ENCODE measurements at places on chromosomes 6 and 20.

DNA sequence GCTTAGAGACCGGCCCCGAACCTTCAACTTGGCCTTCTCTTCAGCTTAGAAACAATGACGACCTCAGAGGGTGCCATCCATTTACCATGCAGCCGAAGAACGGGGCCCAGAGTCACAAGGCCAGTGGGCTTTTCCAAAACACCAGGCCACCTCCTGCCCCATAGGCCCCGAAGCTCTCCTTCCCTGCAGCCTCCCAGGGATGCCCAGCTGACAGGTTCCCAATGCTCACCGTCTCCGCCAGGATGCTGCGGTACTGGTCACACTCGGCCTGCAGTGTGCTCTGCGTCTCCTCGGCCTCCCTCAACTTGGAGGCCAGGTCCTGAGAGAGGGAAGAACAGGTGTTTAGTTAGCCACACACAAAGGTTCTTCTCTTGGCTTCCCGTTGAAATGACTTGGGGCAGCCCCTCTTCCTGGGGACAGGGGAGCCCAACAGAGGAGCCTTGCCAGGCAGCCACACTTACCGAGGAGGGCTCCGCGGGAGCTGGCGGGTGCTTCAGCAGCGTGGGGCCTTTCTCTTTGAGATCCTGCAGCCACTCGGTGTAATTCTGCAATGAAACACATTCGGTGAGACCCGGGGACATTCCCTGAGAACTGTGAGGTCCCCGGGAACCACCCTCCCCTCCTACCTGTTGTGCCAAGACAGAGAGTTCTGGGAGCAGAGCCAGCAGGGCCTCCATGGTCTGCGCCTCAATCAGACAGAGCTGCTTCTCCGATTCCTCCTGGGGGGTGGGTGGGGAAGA, 51.5 kb downstream of the DSTN start:
- no peak for DNase-seq

DNA sequence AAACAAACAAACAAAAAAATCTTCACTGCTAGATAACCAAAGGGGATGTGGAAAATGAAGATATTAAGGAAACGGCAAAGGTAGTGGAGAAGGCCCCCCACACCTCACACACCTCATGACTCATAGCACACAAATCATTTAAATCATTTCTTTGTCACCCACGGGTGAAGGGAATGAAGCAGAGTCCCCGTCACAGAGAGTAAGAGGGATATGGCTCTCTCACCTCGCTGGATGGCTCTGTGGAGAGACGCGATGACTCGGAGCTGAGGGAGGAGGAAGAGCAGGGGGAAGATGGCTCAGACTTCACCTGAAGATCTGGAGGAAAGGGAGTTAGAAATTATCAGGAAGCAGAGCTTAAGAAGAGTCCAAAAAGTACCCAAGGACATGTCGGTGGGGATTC, 1.2 kb downstream of the ATF6B start:
- no peak for DNase-seq

DNA sequence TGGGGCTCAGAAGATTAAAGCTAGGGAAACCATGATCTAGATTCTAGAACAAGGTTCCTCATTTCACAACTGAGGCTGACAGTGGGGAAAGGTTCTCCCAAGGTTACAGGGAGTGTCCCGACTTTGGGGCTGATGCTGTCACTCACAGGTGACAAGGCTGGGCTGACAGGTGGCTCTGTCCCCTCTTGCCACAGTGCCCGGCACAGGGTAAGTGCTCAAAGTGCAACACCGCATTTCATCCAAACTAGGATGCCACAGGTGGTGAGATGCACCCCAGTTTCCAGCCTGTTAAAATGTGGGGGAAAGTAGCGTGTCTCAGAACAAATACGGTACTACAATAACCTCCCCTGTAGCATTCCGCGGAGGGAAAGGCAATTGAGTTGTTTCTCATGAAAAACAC, 7.8 kb downstream of the ZBP1 start:
- DNase-seq: no peak

DNA sequence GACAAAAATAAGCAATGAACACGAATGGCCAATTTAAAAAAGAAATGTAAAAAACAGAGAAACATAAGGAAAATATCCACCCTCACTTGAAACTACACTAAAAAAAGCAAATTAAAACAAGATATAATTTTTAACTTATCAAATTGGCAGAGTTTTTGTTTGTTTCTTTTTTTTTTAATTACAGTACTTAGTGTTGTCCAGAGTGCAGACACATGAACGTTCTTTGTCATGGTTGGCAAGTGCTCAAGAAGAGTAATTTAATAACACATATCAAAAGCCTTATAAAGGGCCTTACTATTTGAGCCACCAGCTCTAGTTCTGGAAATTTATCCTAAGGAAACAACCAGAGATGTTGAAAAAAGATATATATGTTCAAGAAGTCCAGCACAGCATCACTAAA, 142.3 kb downstream of the ATXN1 start:
- no peak for DNase-seq

- DNase-seq: no peak
Measured at GRCh38 chr6:100430962-100431361, 33.8 kb downstream of the SIM1 start.

- no peak for DNase-seq
Measured at GRCh38 chr6:56050530-56051201, 175.3 kb upstream of the BMP5 start.

GRCh38 chr6:165662749-165663376, at the start of gene PDE10A:
Gene PDE10A, minus strand, starts transcription at chr6:165663241. Its CDS starts 430 bp downstream, at chr6:165662811.
- DNase-seq: no peak

GRCh38 chr20:46683011-46683667, 6.1 kb downstream of the TP53RK start:
- no peak for DNase-seq

DNA sequence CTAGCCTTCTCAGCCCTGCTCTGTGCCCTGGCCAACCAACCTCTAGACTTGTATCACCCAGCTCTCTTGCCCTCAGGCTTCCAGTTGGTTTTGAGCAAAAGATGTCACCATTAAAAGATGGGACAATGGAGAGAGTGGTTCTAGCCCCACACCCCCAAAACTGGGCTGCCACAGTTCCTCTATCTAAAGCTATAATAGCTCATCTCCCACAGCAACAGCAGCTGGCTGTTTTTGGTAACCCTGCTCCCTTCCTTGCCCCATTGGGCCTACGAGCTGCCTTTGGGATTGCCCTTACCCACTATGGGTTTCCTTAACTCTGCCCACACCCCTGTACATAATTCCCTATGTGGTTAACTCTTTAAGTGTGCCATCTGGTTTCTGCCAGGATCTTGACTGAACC, 7.6 kb upstream of the SRSF3 start:
- no peak for DNase-seq

- DNase-seq: no peak
Measured at GRCh38 chr6:107083047-107083768, 32.1 kb downstream of the BEND3 start.

GRCh38 chr6:169862892-169863525, 111.6 kb downstream of the ERMARD start:
- no peak for DNase-seq

DNA sequence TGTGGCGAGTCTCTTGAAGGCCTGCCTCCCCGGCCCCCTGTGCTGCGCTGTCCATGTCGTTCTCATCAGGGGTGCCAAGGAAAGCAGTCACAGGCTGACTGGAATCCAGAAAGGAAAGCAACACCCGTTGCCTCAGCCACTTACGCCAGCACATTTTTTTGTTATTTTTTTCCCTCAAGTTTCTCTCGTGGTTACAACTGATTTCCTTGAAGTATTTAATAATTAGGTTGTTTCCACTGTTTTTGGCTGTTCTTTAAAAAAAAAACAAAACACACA, 17.9 kb upstream of the SLC22A1 start:
- no peak for DNase-seq

- no peak for DNase-seq
Measured at GRCh38 chr6:118467181-118467580, 80.9 kb upstream of the PLN start.

- no peak for DNase-seq
Measured at GRCh38 chr6:140671926-140672325, 1297.5 kb upstream of the CITED2 start.

DNA sequence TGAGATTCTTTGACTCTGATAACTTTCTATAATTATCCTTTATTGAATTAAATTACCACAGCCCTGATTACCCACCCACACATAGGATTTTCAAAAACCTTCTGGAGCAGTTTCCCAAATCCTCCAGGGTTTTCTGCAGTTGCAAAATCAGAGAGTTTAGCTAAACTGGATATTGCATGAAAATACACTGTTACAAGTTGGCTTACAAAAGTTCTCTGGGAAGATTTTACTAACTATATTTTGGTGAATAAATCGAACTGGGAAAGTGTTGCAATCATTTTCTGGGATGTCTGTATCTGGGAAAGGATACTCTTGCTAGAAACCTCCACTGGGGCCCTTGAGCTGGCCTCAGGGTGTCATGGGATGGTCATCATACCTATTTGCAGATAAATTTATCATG, 97.6 kb upstream of the STMND1 start:
- no peak for DNase-seq

GRCh38 chr6:97214671-97215070, 68.3 kb downstream of the MMS22L start:
- DNase-seq: no peak

- DNase-seq: no peak
Measured at GRCh38 chr20:58634059-58634458, 17.0 kb upstream of the STX16 start.

- DNase-seq: no peak
Measured at GRCh38 chr20:46230801-46231282, 77.5 kb downstream of the CDH22 start.

- DNase-seq: no peak
Measured at GRCh38 chr6:79513111-79513510, 24.1 kb downstream of the LCA5 start.

DNA sequence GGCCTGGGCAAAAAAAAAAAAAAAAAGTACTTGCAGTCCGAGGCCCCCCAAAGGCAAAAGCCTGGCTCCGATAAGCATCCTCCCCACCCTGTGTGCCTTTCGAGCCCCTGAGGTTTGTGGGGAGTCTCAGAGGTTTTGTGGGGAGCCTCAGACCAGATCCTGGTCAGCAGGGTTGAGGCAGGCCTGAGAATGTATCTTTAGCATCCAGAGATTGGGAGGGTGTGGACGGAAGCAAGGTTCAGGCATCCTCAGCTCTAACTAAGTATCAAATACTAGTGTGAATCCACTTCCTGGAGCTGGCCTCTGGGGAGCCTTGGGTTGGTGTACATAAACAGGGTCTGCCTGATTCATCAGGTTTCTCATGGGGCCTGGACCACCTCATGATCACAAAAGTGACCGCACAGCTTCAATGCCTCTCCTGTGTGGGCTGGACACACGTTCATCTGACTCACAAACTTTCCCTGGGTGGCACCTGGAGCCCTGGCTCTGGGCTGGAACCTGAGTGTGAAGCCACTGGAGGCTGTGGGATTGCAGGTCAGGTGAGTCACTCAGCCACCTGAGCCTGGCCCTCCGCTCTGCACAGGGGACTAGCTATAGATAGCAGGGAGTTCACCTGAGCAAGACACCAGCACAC, 24.4 kb downstream of the PCMTD2 start:
- DNase-seq: no peak

GRCh38 chr6:116572162-116572561, 858 bp downstream of the RWDD1 start:
- no peak for DNase-seq

GRCh38 chr6:139028215-139028657, 309 bp upstream of the ABRACL start:
- no peak for DNase-seq

DNA sequence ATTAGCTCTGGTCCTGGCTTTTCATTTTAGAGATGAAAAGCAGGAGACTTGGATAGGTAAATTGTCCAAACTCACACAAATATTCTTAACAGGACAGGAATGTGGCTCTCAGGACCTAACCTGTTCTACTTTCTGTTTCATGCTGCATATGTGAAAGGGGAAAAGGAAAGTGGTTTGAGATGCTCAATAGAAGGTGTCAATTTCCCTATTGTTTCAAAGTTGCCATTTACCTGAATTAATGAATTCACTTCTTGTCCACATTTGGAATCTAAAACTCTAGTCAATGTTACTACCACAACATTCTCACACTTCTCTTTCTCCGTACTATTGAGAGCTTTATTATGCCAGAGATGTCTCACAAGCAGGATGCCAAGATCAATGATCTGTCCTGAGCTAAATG, 4.8 kb upstream of the EFHC1 start:
- DNase-seq: no peak

DNA sequence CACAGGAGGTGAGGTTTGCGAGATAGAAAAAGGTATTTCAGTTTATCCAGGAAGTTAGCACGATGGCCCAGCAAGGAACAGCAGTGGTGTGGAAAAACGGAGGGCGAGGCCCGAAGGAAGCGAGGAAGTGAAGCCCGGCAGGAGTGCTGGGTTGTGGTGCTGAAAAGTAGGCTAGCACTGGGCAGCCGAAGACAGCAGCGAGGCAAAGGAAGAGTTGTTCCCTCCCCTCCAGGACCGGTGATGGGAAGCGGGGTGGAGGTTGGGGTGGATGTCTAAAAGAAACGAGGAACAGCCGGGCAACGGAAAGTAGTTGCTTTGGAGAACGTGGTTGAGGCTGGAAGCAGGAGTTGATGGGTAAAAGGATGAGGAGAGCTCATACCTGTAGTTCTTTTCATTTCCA, 1.4 kb downstream of the METTL24 start:
- DNase-seq: no peak

DNA sequence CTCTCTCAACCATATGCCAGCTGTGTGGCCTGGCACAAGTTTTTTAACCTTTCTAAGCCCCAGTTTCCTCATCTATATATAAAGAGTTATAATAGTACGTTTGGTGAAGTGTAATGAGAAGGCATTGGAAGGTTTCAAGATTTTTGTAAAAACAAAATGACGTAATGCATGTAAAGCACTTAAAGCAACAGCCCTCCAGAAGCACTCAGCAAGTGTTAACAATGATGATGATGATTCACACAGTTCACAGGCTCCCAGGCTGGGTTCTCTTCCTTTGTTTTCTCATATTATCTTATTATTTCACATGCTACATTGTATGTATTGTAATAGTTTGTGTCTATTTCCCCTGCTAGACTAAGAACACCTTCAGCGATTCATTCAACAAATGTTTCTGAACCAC, 6.2 kb downstream of the CEP250 start:
- DNase-seq: no peak

- no peak for DNase-seq
Measured at GRCh38 chr6:119314885-119315272, 34.7 kb downstream of the MAN1A1 start.

- no peak for DNase-seq
Measured at GRCh38 chr6:55578537-55579363, at the start of gene HMGCLL1. Gene HMGCLL1, minus strand, starts transcription at chr6:55579192. Its CDS starts 137 bp downstream, at chr6:55579055.

DNA sequence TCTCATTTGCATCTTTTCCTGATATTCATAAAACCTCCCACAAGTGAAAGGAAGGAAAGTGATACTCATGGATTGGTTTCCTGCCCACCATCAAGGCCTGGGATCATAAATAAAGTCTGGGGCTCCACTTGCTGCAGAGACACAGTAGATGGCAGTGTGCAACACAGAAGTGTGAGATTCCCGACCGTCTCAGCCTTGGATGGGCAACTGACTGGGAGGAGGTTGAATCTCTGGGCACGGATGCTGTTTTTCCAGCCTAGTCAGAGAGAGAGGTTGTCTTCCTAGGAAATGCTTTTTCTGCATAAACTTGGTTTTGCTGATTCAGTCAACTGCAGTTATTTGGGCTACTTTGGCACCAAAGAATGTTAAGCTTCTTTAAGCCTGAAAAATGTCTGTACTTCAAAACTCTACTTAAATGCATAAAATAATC, 9.9 kb upstream of the RFPL4B start:
- DNase-seq: no peak

GRCh38 chr6:25056130-25056529, 120.4 kb upstream of the RIPOR2 start:
- peak; percentile 86 for DNase-seq

- no peak for DNase-seq
Measured at GRCh38 chr6:45174045-45174444, 154.1 kb upstream of the RUNX2 start.

Data from CD4-positive, alpha-beta T cell treated with Interleukin-6 at 100 ng/mL for 8 hours (primary cell).